ENCODE measurements at places on chromosomes 7 and 10.

GRCh38 chr7:118699222-118699621 lies 474.7 kb downstream of the ANKRD7 start:
- DNase-seq = no peak

- no peak for DNase-seq
These were observed 26.1 kb downstream of the WAC start for GRCh38 chr10:28558923-28559508.

DNA sequence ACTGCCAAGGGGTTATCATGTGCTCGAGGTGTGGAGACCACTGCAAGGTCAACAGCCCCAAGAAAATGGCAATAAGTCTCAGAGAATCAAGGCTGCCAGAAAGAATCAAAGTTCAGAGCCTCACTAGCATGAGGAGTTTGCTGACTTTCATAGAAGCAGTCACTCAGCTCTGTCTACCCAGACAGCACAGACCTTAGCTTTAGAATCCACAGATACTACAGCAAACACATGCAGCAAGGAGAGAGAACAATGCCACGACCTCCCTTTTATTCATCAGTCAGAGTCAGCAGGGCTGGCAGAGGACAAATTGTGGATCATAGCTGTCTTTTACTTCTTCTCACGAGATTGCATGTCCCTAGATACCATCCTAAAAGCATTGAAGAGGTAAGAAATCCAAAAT lies 121.3 kb downstream of the MBL2 start:
- no peak for DNase-seq

DNA sequence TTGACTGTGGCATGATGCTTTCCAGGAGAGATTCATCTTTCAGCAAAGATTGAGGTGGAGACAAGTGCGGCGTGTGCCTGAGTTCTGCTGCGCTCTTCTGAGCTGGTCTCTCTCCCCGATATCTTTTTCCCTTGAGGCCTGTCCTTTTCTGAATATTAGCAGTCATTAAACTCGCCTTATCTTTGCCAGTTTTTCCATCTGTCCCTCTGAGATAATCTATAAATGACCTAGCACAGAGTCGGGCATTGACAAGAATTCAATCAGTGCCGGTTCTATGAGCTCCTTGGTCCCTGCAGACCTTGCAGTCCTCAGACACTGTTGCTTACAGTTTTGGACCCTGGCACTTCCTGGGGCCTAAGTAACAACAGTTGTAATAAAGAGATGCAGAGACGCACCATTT lies 89.7 kb upstream of the IKZF1 start:
- DNase-seq = no peak

GRCh38 chr10:8042721-8043568 lies 11.5 kb upstream of the GATA3 start:
- no peak for DNase-seq

GRCh38 chr7:140122965-140123364 lies 53.8 kb downstream of the KDM7A start:
- DNase-seq = no peak

DNA sequence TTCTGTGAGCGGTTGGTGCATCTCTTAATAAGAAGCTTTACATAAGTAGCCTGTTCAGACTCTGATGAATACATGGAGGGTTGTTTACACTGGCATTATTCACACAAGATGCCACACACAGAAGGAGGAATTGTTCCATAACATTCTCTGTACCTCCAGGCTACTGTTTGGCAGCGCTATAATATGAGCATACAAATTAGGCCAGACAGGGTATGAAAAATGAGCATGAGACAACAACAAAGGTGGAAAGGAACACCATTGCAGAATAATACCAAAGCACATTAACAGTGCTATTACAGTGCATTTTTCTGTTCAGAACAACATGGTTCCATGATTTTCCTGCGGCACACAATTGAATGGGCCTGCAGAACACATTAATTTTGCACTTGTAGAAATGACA lies 417.2 kb upstream of the C7orf33 start:
- DNase-seq = peak; percentile 77

GRCh38 chr10:3172081-3172445 lies 519 bp downstream of the PITRM1 start:
- no peak for DNase-seq

DNA sequence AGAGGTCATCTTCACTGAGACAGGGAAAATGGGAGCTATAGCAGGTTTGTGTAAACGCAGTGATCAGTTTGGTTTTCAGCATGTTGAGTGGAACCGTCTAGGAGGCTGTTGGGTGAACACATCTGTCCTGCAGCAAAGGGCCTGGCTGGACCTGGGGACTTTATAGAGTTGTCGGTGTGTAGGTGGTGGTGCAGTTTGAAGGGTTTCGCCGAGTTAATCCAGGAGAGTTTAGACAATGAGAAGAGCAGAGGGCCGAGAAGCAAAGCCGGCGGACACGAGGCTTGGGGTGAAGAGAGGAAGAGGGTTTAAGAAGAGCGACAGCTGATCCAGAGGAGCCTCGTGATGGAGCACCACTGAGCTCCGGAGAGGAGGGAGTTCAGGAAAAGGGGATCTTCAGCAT lies 39.1 kb downstream of the IL15RA start:
- no peak for DNase-seq

DNA sequence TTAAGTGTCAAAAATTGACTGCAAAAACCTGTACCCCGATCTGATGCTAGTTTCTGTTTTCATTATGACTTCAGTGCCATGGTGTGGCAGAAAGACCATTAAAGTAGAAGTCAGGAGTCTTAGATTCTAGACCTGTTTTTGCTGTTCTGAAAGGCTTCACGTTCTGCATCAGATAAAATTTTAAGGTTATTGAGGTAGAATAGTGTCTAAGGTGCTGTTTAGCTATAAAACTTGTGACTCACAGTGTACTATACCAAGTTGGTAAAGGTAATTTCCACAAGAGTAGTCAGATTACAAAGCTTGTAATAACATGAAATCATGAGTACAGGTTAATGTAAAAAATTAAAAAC lies 38.6 kb downstream of the ZNRF2 start:
- no peak for DNase-seq
